ENCODE measurements at places on chromosomes 16 and 17.

- DNase-seq = no peak
Observed at GRCh38 chr17:57803021-57803420, 46.8 kb downstream of the MRPS23 start.

GRCh38 chr16:68779891-68780290, 42.8 kb downstream of the CDH1 start:
- DNase-seq = no peak

DNA sequence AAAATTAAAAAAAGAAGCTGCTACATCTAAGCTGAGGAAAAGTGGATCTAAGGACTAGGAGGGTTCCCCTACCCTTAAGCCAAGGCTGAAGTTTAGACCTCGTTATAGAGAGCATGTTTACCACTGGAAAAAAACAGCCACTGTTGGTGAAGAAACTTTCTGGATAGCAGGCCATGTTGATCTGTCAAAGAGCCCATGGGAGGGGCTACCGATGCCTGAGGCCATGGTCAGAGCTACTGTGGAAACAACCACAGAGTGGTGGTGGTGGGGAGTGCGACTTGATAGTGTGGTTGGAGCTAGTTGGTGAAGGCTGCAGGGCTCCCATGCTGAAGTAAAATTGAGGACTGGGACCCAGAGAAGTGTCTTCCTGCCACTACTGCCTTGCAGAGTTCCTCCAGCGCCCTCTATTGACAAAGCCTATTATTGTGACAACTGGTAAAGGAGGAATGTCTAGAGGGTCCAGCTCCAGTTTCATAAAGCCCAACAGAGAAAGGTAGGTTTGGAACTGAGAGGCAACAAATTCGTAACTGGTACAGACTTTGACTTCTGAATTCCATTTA, 12.7 kb upstream of the FAM20A start:
- DNase-seq = peak; percentile 29

GRCh38 chr17:42023524-42024349, 3.8 kb downstream of the NKIRAS2 start:
- no peak for DNase-seq

Measured in CD4-positive, alpha-beta T cell treated with Interleukin-15 for 4 hours (primary cell).